ENCODE measurements at places on chromosomes 1 and 21.

DNA sequence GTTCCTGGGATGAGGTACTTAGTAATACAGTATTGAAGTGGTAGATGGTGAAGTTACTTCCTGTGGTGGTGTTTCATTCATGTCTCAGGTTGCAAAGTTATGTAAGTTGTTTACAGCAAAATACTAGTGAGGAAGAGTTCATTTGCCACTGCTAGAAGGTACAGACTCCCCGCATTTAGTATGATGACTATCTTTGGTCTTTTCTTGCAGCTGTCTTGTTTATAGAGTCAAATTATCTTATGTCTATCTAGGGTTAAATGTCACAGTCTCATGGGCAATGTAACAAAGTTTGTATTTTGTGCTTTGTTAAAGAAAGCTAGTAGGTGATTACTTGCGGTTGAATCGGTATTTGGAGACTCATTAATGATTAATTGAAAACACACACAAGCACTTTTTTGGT is 50.2 kb downstream of the LRRC8D start:
- no peak for DNase-seq

DNA sequence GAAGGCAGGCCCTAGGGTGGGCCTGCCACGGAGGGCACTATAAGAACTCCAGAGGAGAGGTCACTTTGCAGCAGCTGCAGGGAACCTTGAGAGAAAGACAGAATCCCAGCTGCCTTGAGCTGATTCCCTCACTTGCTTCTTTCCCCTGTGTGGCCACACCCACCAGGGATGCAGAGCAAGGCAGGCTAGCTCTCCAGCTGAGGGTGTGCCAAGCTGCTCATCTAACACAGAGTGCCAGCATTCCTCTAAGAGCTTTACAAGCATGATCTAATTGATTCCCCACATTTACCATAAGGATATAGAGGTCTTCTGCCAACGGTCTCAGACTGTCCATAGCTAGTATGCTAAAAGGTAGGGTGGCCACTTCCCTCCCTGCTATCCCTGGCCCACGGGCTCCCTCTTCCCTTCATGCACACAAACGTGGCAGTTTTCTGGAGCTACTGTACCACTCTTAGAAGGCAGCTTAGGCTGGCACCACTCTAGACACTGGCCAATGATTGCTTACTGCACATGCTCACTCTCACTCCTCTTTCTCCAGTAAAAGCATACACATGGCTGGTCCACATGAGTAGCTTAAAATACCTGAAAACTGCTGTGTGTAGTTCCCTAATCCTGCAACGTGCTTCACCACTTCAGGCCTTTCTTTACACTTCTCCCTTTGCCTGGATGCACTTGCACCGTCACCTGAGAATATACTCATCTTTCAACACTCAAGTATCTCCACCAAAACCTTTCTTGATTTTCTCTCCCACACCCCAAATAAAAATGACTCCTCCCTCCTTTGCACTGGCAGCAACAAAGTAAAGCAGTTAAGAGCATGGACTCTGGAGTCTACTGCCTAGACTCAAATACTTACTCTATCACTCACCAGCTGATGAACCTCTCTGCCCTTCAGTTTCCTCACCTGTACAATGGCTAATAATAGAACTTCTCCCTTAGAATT is 57.7 kb downstream of the DMAP1 start:
- no peak for DNase-seq

- DNase-seq: no peak
Observed at GRCh38 chr1:226671277-226671676, 67.8 kb downstream of the ITPKB start.

GRCh38 chr1:237416924-237417655 is 375.1 kb downstream of the RYR2 start:
- no peak for DNase-seq

GRCh38 chr1:162389971-162390370 is 8.4 kb downstream of the C1orf226 start:
- no peak for DNase-seq

- DNase-seq: no peak
Observed at GRCh38 chr1:111236379-111236778, 8.9 kb downstream of the CHI3L2 start.

- no peak for DNase-seq
Observed at GRCh38 chr1:244391761-244392160, 59.9 kb downstream of the ADSS2 start.

- DNase-seq: no peak
Observed at GRCh38 chr21:32954353-32954752, 71.4 kb upstream of the OLIG2 start.

DNA sequence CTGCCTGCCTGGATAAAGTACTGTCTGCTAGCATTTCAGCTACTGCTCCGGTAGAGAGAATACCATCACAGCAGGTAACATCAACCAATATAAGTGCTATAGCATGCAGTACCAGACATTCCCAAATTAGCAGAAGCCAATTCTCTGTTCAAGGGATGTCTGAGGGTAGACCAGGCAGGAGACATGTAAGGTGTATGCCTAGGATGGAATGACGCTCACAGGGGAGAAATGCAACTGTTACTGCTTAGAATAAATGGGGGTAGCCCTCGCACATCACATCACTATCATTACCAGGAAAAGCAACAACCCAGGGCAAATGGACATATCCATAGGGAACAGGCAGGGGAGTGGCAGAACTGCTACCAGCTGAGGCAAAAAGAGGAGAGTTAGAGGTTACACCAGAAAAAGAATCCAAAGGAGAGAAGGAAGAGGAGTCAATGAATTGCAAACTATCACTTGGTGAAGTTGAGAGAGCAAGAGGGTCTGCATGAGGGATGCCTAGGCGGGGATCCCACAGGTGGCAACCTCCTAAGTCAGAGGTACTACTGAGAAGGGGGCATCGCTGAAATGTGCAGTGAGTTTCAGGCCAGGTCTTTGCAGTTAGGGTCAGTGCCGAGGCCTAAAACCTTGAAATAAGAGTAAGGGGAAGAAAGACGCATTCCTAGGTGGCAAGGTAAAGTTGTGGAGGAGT is 1.1 kb downstream of the UBE2Q1 start:
- DNase-seq: no peak

DNA sequence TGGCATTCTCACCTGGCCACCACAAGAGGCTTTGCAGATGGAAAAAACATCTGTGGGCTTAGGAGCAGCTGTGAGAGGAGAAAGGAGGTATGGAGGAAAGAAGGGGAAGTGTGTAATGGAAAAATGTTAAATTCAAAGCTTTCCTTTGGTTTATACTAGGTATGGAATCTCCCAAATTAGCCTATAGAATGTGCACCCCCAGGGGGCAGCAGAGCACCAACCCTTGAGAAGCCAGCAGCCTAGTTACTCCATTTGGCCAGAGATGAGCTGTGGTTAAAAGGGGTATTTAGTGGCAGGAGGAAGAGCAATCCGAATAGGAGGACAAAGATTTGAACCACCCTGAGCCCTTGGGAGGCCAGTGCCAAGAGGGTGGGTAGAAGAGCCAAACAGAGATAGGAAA is 97.5 kb upstream of the CTTNBP2NL start:
- DNase-seq: no peak

- DNase-seq: no peak
Observed at GRCh38 chr1:54354899-54355298, 51.3 kb downstream of the SSBP3 start.

DNA sequence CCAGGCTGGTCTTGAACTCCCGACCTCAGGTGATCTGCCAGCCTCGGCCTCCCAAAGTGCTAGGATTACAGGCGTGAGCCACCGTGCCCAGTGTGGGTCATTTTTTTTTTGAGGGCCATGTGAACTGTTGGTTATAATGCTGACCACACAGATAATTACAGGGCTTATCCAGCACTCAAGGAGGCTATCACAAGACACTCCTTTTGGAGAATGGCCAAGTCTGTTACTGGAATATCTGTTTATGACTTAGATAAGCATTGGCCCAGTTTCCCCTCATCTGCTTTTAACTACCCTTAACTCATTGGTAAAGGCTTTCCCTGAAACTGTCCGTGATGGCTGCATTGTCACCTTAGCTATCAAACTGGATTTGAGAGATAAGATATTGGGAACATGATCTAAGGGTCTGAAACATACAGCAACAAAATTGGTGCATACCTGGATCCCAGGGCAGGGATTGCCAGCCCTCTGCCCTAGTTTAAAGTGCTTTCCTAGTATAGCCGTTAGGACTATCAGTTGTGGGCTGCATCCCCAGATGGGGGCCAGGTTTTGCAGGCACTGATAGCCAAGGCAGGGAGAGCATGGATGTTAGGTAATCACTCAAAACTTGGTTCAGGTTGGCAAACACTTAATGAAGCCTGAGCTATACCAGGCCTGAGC is 15.6 kb downstream of the SZT2 start:
- no peak for DNase-seq

GRCh38 chr1:203317429-203318228 is 12.3 kb downstream of the BTG2 start:
- DNase-seq: no peak

- DNase-seq: no peak
Observed at GRCh38 chr1:9413071-9413876, 120.6 kb downstream of the SPSB1 start.

Measured in stimulated activated CD8-positive, alpha-beta memory T cell treated with anti-CD3 and anti-CD28 coated beads, Interleukin-7, amount 100 ng/mL, for 1 hour (primary cell).